NCI-H1417 treated with DMSO at 0.1 percent for 48 hours (cell line): ENCODE measurements at places on chromosomes 5 and 9.

GRCh38 chr5:141843156-141843927 is 34.9 kb downstream of the PCDH1 start:
- no peak for DNase-seq

GRCh38 chr9:68714416-68715180 is 9.6 kb downstream of the PIP5K1B start:
- DNase-seq = no peak

DNA sequence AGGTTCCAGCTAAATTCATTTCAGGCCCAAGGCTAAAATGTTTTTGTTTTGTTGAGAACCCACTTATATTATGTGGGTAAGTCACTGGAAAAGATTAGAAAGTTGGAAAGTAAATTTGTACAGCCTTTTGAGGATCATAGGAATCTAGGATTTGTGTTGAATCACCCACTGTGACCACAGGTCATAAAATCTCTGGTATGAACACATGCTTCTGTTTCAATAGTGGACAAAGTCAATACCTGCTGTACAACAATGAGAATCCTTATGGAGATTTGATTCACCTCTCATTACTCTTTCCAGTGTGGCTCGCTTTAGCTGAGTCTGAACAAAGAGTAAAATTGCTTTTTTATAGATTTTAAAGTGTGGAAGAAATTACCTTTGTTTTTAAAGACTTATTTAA is 369.5 kb downstream of the TMEM167A start:
- DNase-seq = no peak

- no peak for DNase-seq
Observed at GRCh38 chr9:95092262-95093072, 225.0 kb downstream of the FANCC start.

DNA sequence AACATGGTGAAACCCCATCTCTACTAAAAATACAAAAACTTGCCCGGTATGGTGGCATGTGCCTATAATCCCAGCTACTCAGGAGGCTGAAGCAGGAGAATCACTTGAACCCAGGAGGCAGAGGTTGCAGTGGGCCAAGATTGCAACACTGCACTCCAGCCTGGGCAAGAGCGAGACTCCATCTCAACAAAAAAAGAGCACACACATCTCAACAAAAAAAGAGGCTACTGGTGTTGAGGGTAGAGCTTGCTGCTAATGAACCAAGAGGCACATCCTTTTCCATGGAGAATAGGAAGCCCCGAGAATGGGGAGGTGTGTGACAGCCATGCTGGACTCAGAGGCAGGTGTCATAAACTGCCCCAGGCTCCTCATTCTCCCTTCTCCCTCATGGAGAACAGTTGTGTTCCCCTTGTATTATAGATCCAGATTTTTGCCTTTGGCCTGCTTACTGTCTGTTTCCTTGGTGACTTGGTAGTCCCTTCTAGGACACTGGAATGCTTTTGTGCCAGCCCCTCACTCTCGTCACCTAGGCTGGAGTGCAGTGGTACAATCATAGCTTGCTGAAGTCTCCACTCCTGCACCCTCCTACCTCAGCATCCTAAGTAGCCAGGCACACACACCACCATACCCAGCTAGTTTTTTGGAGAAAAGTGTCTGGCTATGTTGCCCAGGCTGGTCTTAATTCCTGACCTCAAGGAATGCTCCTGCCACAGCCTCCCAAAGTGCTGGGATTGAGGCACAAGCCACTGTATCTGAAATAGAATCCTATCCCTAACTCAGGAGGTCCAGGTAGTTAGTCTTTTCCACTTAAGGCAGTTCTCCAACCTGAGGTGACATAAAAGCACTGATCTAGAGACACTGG is 5.1 kb downstream of the RPL12 start:
- no peak for DNase-seq

DNA sequence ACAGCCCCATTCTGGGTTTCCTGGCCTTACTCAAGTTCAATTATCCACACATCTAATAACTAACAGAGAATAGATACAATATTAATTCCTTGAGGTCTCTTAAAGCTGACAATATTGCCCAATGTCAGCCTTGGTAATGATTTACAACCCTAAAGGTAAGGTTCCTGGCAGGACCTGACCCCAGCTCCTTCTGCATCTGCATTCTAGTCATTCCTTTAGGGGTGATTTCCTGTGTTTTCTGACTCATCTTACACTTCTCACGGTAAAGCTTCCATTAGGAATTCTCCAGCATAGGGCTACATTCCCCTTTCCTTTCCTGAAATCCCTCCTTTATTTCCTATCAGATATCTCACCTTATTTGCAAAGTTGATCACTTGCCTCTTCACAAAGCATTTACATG is 9.3 kb downstream of the HAVCR1 start:
- no peak for DNase-seq

- DNase-seq = no peak
Observed at GRCh38 chr5:170289764-170290163, 7.8 kb downstream of the LCP2 start.

- DNase-seq = no peak
Observed at GRCh38 chr9:15268317-15268716, 38.7 kb downstream of the TTC39B start.

DNA sequence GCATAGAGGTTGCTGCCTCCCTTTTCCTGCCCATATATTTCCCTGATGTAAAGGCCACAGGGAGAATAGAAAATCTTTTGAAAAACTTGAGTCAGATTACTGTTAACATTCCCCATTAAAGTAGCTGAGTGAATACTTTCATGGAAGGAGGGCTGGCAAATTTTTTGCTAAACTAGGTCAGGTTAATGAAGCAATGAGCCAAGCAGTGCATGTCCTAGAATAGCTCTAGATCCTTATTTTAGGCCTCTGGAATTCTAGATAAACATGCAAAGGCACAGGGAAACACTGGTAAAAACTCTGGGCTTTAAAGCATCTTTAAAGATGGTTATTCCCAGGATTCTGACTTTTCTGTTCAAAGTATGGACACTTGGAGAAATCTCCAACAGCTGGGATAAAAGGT is 27.9 kb downstream of the TTC1 start:
- no peak for DNase-seq

DNA sequence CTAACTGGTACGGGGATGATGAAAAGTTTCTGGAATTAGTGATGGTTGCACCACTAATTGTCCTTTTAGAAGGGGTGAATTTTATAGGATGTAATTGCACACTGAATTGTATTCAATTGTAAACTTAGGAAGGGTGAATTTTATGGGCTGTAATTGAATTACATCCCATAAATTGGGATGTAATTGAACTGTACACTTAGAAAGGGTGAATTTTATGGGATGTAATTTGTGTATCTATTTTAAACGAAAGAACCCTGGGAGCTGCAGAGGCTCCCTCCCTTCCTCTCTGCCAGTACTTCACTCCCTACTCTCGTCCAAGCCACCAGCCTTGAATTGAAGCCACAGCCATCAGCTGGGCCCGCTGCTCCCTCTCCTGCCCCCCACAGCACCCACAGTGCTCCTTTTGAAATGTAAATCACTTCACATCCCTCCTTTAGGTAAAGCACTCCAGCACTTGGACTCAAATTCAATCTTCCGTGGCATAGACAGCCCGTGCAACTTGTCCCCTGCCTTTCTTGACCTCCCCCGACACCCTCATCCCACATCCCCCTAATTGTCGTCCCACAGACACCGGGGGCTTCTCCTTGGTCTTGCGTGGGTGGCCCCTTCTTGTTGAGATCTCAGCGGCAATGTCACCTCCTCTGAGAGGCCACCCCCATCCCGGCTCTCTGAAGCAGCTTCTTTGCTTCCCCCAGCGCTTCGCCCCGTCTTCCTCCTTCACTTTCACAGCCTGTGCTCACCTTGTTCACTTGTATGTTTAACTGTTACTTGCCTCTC is 84.2 kb upstream of the HRH2 start:
- no peak for DNase-seq

DNA sequence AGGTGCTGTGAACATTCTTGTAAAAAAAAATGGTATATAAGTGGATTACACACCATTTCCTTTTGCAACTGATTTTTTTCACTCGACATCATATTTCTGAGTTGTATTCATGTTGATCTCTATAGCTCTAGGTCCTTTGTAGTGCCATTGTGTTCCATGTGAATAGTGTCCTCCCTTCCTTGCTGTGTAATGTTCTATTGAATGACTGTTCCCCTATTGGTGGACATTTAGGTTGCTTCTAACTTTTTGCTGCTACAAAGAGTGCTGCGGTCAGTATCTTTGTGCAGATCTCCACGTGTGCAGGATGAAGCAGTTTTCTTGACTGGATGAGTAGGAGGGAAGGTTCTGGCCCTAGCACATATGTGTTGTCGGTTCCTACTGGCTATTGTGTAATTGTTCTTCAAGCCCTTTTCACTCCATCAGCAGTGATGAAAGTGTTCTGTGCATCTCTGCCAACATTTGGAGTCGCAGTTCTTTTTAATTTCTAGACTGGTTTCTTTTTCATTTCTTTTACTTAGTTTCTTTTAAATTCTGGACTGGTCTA is 20.2 kb downstream of the DAB2IP start:
- DNase-seq = no peak

DNA sequence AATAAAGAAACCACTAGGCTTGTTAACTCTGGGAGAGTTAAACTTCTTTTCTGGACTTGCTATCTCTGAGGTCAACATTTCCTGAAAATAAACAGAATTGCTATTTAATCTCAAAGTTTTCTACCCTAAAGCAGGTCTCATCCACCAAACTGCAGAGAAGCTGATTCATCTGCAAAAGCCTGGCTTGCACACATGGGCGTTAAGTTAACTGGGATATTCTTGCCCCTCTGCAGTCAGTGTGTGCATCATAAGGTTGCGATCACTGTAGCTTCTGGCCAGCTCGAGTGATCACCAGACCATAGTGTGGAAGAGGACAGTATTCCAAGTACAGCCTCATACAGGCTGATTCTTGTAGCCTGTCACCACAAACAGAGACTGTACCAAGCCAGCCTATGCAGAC is 99.2 kb downstream of the SPOCK1 start:
- no peak for DNase-seq

- no peak for DNase-seq
Observed at GRCh38 chr9:127253446-127253845, 11.1 kb upstream of the GARNL3 start.
